ENCODE measurements at places on chromosomes 4 and X.
A peak's percentile ranks its signal among the peaks of the same experiment; 100 is the strongest.

GRCh38 chr4:108244606-108245005 lies 75.9 kb upstream of the LEF1 start:
- no peak for DNase-seq

GRCh38 chrX:48741834-48742233 lies 19.7 kb upstream of the GLOD5 start:
- DNase-seq: no peak

DNA sequence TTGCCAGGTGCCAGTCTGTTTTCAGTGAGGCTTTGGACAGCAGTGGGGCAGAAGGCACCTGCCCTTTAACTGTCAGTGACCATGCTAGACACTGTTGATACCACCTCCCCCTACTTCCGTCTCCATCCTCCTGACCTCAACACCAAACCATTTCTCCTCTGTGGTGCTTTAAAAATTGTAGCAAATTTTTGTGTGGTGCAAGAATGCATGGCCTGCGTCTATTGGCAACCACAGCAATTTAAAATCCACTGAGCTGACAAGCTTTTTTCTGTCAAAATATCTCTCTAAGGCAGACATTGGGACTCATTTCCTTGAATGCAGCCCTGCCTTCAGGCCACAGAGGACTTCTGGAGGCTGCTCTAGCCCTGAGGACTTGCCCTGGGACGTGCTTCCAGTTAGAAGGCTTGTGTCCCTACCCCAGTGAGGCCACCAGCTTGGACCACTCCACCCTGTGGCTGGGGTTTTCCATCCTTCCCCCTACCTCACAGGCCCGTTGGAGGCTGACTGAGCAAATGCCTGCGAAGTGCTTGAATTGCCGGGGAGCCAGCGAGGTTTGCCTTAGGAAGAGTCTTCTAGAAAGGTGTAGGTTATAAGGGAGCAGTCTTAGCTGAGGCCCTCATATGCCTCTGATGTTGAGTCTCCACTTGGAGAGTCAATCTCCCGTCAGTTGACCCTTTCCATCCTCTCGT lies 6.9 kb downstream of the PRRG3 start:
- no peak for DNase-seq

GRCh38 chrX:149639568-149639967 lies 8.0 kb upstream of the TMEM185A start:
- DNase-seq: no peak

DNA sequence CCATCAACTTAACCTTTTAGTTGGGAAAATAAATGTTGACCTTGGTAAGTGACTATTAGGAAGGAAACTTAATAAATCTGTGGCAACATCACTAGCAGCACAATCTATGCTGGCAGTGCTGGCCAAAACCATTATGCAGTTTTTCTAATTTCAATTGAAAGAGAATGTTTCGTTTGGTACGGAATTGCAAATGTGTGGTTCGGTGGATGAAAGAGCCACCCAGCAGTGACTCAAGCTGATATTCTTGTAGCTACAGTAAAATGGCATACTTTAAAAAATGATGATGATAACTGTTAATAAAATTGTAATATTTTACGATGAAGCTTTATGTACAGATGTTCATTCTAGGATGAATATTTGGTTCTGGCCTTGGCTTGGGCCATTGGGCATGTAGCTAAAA lies 40.7 kb upstream of the AP1S2 start:
- DNase-seq: no peak

- no peak for DNase-seq
These were observed 57.8 kb upstream of the HELT start for GRCh38 chr4:184960505-184960971.

- peak; percentile 65 for DNase-seq
These were observed 1.8 kb upstream of the HSD17B10 start for GRCh38 chrX:53435997-53436396.

GRCh38 chrX:24860140-24860539 lies 155.6 kb downstream of the ARX start:
- DNase-seq: no peak

Data from activated T-cell treated with anti-CD3 and anti-CD28 coated beads, Interleukin-2, amount 50 U/mL, for 1 hour (primary cell).